Keratinocyte (primary cell): ENCODE measurements at places on chromosomes 11 and 22. TPM values are rescaled to one million over a fixed set of nuclear protein-coding genes. Genes with fewer than 3 reads are reported as not detected.

GRCh38 chr22:35023692-35024363 lies 42.1 kb upstream of the ISX start:
- DNase-seq, result peak; percentile 1

GRCh38 chr11:65654375-65655349 lies 8.1 kb downstream of the RELA start:
- no peak for DNase-seq

DNA sequence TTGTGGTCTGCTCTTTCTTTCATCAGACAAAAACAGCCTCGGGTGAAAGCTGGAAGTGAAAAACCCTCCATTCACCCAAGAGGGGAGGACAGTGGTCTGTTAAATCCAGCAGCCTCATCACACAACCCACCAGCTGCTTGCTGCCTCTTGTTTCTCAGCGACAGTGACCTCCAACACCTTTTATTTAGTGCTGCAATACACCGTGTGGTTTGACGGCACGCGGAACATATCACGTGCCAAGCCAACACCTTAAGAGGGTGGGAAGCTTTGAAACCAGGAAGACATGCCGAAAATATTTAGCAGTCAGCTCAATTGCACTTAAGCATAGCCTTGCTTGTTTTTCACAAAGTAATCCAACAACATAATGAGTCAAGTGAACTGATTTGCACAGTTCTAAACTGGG lies 39.8 kb upstream of the POGLUT3 start:
- no peak for DNase-seq

DNA sequence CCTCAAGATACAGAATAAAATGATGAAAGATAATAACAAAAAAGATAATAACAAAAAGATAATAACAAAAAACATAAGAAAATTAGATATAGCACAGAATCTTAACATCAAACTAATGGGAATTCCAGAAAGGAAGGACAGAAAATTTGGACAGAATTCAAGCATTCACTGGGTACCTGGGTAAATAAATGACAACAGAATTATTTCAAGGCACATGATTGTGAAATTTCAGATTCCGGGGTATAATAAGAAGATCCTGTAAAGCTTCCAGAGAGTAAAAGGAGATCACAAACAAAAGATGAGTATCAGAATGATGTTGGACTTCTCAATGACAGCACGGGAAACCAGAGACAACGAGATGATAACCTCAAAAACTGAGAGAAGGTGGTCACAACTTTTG lies 42.1 kb upstream of the OR9Q1 start:
- no peak for DNase-seq

GRCh38 chr11:76788661-76789442 lies 5.7 kb downstream of the TSKU start:
- peak; percentile 98 for DNase-seq

GRCh38 chr22:27677905-27678458 lies 123.6 kb downstream of the MN1 start:
- no peak for DNase-seq

GRCh38 chr11:27705873-27706820 lies 5.9 kb upstream of the BDNF start:
- no peak for DNase-seq

GRCh38 chr11:114315749-114316368 lies 19.7 kb downstream of the NNMT start:
- no peak for DNase-seq

- no peak for DNase-seq
These were observed 5.9 kb upstream of the FCHSD2 start for GRCh38 chr11:73147771-73148681.

GRCh38 chr11:102414559-102414958 lies 38.0 kb downstream of the TMEM123 start:
- DNase-seq, result no peak

DNA sequence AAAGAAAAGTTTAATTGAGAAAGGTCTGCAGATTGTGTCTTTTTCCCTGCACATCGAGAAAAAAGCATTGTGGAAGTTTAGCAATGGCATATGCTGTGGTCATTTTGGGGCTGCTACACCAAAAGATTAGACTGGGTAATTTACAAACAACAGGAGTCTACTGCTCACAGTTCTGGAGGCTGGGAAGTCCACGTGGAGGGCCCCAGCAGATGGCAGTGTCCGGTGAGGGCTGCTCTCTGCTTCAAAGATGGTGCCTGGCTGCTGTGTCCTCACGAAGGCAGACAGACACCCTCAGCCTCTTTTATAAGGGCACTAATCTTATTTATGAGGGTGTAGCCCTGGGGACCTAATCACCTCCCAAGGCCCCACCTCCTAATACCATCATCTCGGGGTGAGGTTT lies 21.1 kb downstream of the PHF21B start:
- no peak for DNase-seq

DNA sequence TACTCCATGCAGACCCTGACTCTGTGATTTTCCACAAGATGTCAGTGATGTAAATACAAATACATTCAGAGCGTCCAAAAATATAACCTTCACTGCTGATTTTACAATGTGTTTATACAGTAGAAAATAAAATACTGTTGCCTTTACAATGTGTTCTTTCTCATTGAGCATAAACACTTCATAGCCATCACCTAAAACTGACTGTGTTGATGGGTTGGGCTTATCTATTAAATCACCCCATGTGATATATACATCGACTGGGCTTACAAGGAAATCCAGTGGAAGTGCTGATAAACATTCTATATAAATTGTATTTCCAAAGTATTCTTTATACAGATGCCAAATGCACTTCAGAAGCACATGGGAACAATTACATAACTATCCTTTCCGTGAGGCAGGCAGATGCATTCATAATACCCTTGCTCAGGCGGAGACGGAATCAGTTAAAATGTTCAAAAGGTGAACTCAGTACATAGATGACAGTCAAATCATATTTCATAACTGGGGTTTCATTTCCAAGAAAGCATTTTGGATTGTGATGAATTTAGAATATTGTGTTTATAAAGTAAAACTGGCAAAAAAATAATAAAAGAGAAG lies 27.7 kb downstream of the DDI1 start:
- DNase-seq, result no peak

GRCh38 chr22:32410459-32410858 lies 1.6 kb downstream of the RTCB start:
- no peak for DNase-seq

DNA sequence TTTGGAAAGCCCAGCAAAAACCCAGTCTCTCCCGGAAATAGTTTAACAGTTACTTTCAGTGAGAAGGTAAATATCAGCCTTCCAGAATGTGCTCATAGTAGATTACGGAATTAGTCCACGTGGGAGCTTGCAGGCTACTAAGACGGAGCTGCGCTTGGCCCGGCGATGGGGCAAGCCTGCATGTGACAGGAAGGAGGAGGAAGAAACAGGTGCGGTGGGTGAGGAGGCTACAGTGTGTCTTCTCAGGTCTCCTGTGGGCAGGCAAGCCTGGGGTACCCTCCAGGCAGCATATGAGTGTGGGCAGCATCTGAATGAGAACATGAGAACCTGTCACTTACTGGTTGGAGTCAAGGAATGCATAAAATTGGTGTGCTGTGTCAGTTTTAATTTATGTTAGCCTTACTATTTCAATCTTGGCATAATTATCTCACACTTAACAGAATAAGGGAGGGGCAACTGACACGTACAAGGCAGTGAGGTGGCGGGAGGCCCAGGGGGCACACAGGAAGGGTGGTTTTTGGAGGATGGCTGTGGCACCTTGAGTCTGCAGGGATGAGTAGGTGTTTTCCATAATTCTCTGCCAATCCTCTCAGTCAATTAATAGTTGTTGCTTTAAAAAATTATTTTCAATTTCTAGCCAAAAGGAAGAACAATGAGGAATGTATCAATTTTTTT lies 35.7 kb downstream of the CLMP start:
- DNase-seq, result no peak

DNA sequence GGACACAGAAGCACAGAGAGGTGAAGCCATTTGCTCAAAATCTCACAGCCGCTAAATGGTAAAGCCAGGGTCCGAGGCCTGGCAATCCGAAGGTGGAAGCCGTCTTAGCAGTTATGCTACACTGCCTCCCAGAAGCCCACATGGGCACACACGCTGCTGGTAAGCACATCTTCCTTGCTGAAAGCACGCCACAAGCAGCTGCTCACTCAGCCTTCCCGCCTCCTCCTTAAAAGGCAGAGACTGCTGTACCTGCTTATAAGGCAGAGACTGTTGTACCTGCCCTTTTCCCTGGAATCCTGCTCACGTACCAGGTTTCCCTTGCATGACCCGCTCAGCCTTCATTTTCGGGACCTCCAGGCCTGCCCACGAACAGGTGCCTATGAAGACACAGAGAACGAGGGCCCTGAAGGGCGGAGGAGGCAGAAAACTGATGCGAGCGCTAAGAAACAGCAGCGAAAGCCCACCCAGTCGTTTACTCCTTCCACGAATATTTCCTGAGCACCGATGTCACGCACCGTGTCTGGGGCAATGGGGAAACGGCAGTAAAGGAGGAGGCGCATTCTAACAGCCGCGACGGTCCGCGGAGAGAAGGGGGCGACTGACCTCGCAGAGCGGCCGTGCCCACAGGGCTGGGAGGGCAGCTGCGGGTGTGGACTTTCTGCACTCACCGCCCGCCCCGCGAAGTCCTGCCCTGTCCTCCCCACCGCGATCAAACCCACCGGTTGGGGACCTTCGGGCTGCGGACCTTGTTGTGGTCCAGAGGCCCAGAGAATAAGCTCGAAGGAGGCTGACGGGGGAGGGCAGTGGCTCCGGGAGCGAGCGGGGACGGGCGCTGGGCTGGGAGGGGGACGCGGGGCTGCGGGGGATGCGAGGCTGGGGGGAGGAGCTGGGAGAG lies 13.0 kb downstream of the SPATA19 start:
- DNase-seq, result no peak

DNA sequence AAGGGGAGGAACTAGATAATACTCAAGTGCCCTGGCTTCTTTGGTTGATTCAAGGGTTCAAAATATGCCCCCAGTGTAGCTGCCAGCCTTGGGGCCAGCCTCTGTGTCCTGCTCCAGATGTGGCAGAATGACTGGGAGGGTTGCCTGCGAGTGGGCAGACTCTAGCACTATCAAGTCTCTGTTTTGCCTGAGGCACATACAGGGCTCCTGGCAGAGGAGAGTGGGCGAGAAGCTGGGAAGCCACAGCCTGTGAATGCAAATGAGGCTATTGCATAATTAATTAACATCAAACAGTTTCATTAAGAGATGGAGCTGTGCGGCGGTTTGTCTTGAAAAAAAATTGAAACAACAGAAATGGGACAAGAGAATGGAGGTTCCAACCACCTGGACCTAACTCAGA lies 50.8 kb downstream of the BUD13 start:
- no peak for DNase-seq

- DNase-seq, result no peak
These were observed 19.2 kb downstream of the DDX6 start for GRCh38 chr11:118771547-118772288.

DNA sequence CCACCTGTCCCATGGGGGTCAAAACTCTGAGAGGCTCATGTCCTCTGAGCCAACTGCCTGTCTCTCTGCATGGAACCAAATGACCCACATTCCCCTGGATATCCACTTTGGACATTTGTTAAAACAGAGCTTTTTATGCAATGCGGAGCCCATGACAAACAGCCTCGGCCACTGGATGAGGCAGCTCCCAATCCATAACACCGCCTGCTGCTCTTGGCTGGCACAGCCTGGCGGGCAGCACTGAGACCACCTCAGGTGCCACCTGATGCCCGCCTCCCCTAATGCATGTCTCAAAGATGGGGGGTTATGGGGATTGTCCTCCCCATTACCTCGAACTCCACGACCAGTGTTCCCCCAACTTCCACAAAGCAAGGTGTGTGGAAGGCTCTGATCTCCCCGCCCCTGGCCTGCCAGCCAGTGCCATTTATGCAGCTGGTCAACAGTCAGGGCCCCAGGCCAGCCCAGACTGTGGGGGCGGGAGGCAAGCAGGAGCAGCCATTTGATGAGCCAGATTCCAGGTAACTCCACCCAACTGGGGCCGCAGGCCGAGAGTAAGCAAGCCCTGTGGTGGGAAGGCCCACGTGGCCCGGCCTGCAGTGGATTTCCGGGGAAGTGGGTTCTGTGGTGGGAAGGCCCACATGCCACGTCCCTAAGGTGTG lies 84.2 kb downstream of the PHF21B start:
- no peak for DNase-seq

DNA sequence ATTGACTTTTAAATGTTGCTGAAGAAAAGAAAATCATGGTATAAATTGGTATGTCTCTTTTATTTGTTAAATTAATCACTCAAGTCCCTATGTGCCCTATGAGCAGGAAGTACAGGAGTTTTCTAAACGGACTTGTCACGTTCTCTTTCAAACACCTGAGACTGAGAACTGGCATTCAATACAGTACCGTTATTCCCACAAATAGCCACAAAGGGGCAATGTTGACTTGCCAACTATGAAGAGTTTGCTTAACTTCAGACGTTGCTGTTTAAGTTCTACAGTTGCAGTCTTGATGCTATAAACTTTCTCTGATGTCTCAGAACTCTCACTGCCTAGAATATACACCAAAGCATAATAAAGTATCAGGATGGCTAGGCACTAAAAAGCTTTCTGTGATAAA lies 7.6 kb downstream of the OR56A1 start:
- DNase-seq, result no peak

DNA sequence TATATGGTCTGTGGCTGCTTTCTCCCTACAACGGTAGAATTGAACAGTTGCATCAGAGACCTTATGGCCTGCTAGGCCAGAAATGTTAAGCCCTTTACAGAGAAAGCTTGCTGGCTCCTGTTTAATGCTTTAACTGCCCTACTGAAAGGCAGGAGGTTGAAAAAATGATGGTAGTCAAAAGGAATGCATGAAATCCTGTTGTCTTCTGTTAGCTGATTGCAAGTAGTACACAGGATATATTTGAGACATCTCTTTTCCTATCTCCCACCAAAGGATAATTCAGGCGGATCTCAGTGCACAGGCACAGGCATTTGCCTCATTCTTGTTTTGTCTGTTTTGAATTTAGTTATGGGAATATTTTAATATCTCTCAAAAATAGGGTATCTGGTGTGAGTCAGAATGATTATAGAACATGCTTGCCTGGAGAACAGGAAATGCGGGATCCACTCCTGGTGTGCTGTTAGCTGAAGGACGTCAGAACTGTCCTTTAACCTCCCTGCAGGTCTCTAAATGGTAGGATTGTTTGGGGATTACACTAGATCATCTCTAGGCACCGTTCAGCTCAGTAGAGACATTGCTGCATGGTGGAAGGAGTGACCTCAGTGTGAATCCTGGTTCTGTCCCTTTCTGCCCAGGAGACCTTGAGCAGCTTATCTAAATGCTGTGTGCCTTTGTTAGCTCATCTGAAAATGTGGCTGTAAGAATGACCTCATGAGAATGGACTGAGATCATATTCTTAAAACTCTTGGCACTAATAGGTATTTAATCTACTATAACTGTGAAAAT lies 49.5 kb downstream of the PACS1 start:
- no peak for DNase-seq

Gene MUC5AC
- polyA plus RNA-seq, result not detected in 3 replicates

Gene IGF2
- polyA plus RNA-seq, result 0.01 TPM in 2 of 3 replicates, not detected in the other

Gene CCDC89
- 0.09 to 0.54 TPM (median 0.31 TPM) in 3 replicates for polyA plus RNA-seq

Gene OR8B12
- polyA plus RNA-seq, result not detected in 3 replicates

Gene FAR1
- 86.9 to 140 TPM (median 96.9 TPM) in 3 replicates for polyA plus RNA-seq

Gene C22orf15
- polyA plus RNA-seq, result 0.06 TPM in 1 of 3 replicates, not detected in the others

Gene AGBL2
- polyA plus RNA-seq, result 0.95 to 2.1 TPM (median 1.3 TPM) in 3 replicates

Gene CRACR2B
- 0.17 to 1.1 TPM (median 0.34 TPM) in 3 replicates for polyA plus RNA-seq

Gene TMEM25
- 12.9 to 21.1 TPM (median 17.4 TPM) in 3 replicates for polyA plus RNA-seq

Gene MYBPC3
- polyA plus RNA-seq, result not detected in 3 replicates

Gene GPHA2
- polyA plus RNA-seq, result 0.08 TPM in 1 of 3 replicates, not detected in the others
